Suprapubic skin (tissue), 4 donors: ENCODE measurements at places on chromosomes 12 and 14. TPM values are rescaled to one million over a fixed set of nuclear protein-coding genes. Genes with fewer than 3 reads are reported as not detected.

KRT2 gene
- 844 TPM for total RNA-seq

C12orf54 gene
- not detected for total RNA-seq

LRRC10 gene
- not detected for total RNA-seq

- no peak for DNase-seq
Measured at GRCh38 chr12:110743571-110744093, 941 bp upstream of the PPP1CC start.

DNA sequence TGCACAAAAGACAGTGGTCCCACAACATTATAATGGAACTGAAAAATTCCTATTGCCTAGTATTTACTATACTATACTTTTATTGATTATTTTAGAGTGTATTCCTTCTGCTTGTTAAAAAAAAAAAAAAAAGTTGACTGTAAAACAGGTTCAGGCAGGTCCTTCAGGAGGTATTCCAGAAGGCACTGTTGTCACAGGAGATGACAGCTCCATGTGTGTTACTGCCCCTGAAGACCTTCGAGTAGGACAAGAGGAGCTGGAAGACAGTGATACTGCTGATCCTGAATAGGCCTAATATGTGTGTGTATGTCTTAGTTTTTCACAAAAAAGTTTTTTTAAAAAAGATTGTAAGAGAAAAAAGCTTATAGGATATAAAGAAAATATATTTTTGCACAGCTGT, 12.3 kb downstream of the UBE2N start:
- no peak for DNase-seq

- no peak for DNase-seq
Measured at GRCh38 chr12:286531-287300, 24.1 kb upstream of the SLC6A13 start.
